HFF-Myc (cell line): ENCODE measurements at places on chromosomes 6 and 20.

DNA sequence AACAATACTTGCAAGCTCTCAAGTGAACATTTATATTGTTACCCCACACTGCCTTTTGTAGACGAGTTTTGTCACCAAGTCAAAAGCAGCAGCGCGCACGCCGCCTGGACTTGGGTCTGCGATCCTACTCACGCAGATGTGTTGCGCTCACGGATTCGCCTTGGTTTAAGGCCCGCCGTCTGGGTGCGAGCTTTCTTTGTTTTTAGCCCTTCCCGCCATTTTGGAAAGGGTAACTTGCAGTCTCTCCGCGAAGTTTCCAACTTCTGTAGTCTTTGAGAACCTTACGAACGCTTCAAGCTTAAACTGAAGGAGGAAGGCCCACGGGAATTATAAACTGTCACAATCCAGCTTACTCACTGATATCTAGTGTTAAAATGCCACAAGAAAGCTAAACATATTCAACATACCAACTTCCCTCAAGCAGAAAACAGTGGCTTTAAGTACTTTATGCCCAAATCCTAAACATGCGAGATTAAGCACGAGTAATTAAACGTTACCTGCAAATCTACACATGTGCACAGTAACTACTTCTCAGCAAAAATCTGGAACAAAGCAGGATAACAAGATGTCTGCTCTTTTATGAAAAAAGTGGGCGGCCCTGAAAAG is 80.4 kb upstream of the BTN3A2 start:
- DNase-seq: no peak

GRCh38 chr6:66848244-66848953 is 1141.4 kb upstream of the EYS start:
- DNase-seq: no peak

DNA sequence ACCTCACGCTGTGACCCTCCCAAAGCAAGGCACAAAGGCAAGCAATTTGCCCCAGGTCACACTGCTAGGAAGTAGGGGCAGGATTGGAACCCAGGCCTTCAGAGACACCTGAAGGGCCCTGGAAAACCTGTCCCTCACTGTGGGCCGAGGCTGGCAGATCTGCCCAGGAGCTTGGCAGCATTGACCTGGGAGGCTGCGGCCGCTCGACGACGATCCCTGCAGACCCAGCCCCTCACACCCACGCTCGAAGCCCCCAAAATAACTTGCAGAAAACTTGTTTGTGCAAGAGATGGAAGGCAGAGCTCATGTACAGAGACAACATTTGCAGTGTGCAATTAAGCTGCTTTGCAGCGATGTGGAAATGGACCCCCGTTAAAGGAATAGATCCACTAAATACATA is 251.4 kb downstream of the TAF4 start:
- no peak for DNase-seq

DNA sequence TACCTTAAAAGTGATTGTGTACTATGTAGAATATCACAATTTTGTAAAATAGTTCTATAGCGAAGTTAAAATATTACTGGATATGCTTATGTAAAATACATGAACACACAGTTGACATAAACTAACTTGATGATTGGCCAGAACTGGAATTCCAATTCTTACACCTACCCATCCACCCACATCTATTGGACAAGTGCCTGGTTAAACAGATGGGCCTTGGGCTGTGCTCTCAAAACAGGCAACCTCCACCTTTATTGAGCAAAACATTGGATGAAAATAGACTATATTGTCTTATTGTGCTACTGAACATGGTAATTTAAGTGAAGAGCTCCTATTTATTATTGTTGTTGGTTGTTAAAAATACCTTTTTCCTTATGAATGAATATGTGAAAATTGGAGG is 154.0 kb upstream of the FLRT3 start:
- DNase-seq: no peak

DNA sequence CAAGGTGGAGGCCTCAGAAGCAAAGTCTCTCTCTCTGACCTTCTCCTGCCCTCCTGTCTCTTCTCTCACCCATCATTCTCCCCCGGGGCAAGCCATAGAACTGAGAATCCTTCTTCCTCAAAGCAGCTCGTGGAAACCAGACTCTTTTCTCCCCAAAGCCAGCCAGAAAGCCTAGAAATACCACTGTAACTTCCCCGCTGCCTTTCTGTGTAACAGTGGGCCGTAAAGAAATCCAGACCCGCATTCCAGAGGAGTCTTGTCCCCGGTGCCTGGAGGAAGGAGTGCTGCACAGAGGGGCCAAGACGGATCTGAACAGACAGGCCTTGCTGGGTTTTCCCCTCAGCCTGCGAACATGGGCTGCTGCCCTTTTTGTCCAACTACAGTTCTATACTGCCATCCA is 977 bp upstream of the SLC22A2 start:
- no peak for DNase-seq

DNA sequence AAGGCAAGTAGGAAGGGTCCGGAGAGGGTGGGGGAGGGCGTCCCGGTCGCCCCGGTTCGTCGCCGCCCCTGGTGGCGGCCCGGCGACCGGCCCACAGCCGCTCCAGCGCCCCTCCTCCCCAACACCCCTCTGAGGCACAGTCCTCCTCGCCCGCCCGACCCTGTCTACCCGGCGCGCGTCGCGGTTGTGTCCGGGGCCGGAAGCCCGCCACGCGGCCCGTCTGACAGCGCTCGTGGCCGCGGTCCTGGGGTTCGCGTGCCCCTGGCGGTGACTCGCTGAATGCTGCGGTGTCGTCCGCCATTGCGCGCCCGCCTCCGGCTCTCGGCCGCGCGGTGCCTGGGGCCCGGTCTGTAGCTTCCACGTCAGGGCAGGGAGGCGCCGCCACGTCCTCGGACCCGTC is 335.3 kb upstream of the DEFB115 start:
- no peak for DNase-seq

- DNase-seq: no peak
Observed at GRCh38 chr6:37311741-37312473, 41.9 kb upstream of the RNF8 start.

GRCh38 chr20:40760399-40760798 is 71.4 kb upstream of the MAFB start:
- no peak for DNase-seq

DNA sequence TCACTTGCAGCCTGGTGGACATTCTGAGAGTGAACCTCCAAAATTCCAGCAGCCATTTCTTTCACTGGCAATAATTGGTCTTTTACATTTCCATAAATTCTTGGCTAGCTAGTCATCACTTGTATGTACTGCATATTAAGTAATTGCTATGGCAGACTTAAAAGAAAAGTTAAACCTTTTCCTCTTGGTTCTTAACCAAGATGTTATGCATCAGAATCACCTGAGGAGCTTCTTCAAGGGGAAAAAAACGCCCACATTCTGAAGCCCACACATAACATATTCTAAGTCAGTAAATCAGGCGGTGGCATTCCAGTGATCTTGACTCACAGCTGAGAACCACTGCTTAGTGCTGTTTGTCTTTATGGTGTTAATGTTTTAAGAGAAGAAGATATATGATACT is 37.0 kb downstream of the CDC40 start:
- no peak for DNase-seq

- no peak for DNase-seq
Observed at GRCh38 chr6:81031416-81031815, 721.1 kb downstream of the TENT5A start.

- peak; percentile 21 for DNase-seq
Observed at GRCh38 chr6:39887692-39888450, 46.4 kb downstream of the MOCS1 start.

DNA sequence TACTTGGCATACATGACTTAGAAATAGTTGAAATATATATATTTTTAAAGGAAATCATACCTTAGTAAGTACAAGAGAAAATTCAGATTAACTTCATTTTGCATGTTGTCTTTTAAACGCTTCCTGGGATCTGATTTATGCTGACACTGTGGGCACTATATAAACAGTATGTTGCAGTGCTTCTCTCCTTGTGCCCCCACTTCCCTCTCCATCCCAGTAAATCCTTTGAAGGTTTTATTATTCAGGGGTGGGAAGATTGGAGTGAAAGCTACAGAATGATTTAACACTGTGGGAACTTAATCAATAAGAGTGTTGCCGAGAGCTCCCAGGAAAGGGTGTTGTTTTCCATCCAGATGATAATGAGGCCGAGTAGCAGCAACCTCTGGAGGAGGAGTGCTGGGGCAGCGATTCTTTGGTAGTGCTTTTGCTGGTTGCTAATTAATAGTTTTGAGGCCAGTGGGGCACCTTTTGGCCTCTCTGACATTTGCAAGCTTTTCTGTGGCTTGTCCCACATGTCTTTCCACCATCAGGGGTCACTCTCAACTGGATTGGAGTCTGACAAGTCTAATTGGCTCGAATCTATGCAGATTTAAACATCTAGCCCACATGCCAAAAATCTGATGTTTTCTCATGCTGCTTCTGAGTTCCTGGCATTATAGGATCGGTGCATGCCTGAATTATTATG is 183.0 kb upstream of the MMS22L start:
- no peak for DNase-seq

GRCh38 chr6:4608361-4609115 is 167.7 kb upstream of the CDYL start:
- no peak for DNase-seq

DNA sequence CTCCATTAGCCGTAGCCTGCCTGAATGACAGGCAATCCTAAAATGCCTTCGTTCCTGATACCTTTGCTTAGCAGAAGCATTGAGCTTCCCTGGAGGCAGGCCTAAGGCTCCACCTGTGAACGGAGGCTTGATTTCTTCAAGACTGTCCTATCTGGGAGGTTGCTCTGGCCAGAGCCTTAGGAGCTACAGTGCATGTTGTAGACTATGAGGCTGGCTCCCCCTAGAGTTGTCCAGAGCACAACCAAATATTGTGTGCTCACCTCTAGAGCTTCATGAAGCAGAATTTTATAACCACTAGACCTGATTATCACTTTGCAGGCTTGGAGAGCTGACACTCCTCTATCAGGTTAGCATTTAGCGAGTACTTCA is 217.8 kb downstream of the MAFB start:
- DNase-seq: no peak

GRCh38 chr20:57261457-57262251 is 4.8 kb downstream of the BMP7 start:
- DNase-seq: no peak

DNA sequence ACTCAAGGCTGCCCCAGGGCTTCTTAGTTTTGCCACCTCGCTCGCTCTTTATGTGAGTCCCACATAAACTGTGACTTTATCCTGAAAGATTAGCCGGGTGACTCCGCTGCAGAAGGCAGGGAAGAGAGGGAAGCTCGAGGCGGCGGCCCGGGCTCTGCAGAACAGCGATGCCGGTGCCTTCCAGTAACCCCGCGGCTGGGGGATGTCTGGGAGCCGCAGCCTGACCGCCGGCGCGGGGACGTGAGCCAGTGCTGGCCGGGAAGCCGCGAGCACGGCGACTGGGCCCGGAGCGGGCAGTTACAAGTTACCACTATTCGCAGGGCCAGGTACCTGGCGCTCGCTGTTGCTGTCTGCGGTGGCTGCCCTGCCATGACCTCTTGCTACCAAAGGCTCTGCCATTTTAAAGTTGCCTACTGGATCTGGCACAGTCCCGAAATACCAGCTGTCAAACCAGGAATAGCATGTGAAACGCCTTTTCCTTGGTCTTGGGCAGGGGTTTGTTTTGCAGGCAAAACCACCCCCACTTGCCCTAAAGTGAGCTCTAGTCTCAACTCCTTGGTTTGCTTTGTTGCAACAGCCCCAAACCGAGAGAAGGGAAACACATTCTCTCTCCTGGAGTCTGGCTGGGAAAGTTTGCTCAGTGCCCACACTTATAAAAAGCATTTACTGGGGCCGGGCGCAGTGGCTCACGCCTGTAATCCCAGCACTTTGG is 124.0 kb upstream of the SLC2A12 start:
- DNase-seq: no peak

GRCh38 chr6:110357664-110358552 is at the start of gene METTL24:
TSS of gene METTL24 (minus strand) at chr6:110358349. CDS start at chr6:110358272, 77 bp downstream.
- DNase-seq: no peak

DNA sequence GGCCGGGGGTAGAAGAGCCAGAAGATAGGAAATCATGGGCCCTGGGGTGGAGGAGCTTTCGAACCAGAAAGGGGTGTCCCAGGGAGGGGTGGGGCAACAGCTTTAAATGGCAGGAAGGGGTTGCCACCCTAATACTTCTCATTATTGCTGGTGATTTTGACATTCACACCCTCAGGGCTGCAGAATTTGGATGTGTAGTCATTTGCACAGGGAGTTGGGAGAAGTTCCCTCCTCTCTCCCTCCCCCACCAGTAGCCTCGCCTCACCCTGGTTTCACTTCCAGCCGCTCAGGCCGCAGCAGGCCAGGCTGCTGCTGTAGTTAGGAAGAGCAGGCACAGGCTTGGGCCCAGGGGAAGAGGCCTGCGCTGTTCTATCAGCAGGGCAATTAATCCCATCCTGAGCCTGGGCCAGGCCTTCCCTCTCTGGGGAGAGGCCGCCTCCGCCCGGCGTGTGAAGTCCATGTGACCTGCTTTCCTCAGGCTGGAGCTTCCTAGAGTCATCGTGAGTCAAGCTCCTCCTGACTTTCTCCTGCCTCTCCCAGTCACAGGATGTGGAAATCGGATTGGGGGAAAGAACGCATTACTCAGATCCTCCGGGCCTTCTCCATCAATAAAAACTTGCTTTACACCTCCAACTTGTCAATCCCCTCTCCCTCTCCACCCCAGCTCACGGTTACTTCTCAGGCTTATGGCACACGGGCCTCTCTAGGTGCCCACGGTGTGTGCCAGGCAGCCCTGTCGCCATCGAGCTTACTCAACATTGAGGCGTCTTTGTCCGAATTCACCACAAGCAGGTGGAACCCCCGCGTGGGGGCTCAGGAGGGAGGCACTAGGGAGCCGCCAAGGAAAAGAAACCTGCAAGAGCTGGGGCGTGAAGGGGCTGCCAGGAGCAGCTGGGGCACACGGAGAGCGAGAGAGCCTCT is 7.8 kb downstream of the ADTRP start:
- peak; percentile 95 for DNase-seq

- no peak for DNase-seq
Observed at GRCh38 chr20:62120990-62121775, 1.1 kb upstream of the LSM14B start.

GRCh38 chr20:24148372-24148771 is 159.8 kb upstream of the GGTLC1 start:
- DNase-seq: no peak

- no peak for DNase-seq
Observed at GRCh38 chr6:150537893-150538292, 61.8 kb upstream of the PLEKHG1 start.

GRCh38 chr6:63795006-63795405 is 159.4 kb downstream of the PHF3 start:
- no peak for DNase-seq

DNA sequence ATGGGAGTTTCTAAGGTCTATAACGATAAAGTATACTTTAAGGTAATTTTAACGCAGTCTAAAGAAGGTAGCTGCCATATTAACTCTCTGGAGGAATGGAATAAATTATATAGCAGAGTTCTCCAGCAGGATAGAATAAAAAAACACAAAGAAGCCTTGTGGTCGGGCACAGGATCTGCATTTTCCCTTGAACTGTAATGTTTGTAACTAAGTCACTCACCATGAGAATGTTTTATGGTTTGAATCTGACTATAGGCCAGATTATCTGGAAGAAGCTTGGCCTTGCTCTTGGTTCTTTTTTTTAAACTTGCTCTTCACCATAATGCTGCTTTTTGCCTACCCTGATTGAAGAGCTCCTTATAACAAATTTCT is 238.8 kb upstream of the NOX3 start:
- DNase-seq: no peak
